Endothelial cell (in vitro differentiated cells): ENCODE measurements at places on chromosomes 13 and 19.

GRCh38 chr13:82772816-82773215 is 1109.5 kb downstream of the SLITRK1 start:
- H3K4me1 ChIP-seq = no peaks in the 10 kb centered on the region
- H3K27ac ChIP-seq = no peak overlapping the region
- H3K27me3 ChIP-seq = no peaks in the 10 kb centered on the region
- no peak for DNase-seq
- H3K36me3 ChIP-seq = no peaks in the 10 kb centered on the region
- no peak overlapping the region for H3K4me3 ChIP-seq

- no peaks in the 10 kb centered on the region for H3K36me3 ChIP-seq
- H3K27me3 ChIP-seq = peaks cover 3% of the 10 kb centered on the region
- peaks cover 3% of the 10 kb centered on the region for H3K4me1 ChIP-seq
- no peak overlapping the region for H3K27ac ChIP-seq
Measured at GRCh38 chr13:44905556-44905955, 83.7 kb downstream of the NUFIP1 start.

- H3K27ac ChIP-seq = peak overlapping the region; percentile 97
- H3K36me3 ChIP-seq = peaks cover 52% of the 10 kb centered on the region
- DNase-seq = no peak
- H3K27me3 ChIP-seq = peaks cover 21% of the 10 kb centered on the region
- H3K4me1 ChIP-seq = peaks cover 17% of the 10 kb centered on the region
Measured at GRCh38 chr19:39832341-39833083, 1.4 kb downstream of the DYRK1B start.

GRCh38 chr19:33302175-33302973 is at the start of gene CEBPA:
Gene CEBPA, minus strand, starts transcription at chr19:33302534. Its CDS starts 120 bp downstream, at chr19:33302414.
- DNase-seq = peak; percentile 85
- H3K27me3 ChIP-seq = peaks cover 16% of the 10 kb centered on the region
- H3K27ac ChIP-seq = no peak within 1 kb of the TSS
- H3K4me3 ChIP-seq = peak within 1 kb of the TSS; percentile 37

DNA sequence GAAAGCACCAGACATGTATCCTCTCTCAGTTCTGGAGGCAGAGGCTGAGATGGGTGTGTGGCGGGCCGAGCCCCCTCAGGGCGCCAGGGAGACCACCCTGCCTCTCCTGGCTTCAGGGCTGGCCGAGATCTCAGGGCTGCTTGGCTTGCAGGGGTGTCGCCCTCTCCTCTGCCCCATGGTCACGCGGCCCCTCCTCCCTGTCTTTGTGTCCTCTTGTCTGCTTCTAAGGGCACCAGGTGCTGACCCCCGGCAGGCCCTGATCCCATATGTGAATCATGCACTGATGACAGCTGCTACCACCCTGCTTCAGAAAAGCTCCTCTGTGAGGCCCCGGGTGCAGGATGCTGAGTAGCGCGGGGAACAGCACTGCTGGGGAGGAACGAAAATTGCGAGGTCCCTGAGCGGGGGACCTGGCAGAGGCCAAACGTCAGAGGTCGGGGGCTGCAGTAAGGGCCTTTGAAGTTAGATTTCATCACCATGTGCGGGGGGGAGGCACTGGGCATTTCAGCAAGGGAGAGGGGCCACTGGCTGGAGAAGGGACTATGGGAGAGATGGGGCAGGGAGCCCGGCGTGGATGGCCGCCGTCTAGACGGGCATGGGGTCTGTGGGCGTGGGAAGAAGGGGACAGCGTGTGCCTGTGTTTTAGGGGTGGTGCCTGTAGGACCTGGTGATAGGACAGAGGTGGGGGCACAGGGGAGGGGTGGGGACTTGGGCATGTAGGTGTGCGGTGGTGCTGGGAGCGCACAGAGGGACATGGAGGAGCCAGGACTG is 125.2 kb downstream of the KDM4B start:
- H3K27ac ChIP-seq = no peak overlapping the region
- DNase-seq = no peak
- H3K27me3 ChIP-seq = peaks cover 6% of the 10 kb centered on the region
- H3K36me3 ChIP-seq = peaks cover 27% of the 10 kb centered on the region
- no peaks in the 10 kb centered on the region for H3K4me1 ChIP-seq
